Heart left ventricle (tissue), 16 donors: ENCODE measurements at places on chromosomes 11 and 22. TPM values are rescaled to one million over a fixed set of nuclear protein-coding genes. Genes with fewer than 3 reads are reported as not detected.

The USP2 gene
- 132 TPM for total RNA-seq

The C11orf86 gene
- not detected for total RNA-seq

The ZNF408 gene
- total RNA-seq = 7.1 TPM

The PRPF19 gene
- total RNA-seq = 50.7 TPM

The CNGA4 gene
- not detected for total RNA-seq

The OR10D3 gene
- not detected for total RNA-seq

The SLC17A6 gene
- total RNA-seq = not detected

GRCh38 chr11:16986434-16987204 is 27.6 kb downstream of the PLEKHA7 start:
- no peak for DNase-seq

GRCh38 chr22:17167486-17167885 is 8.4 kb upstream of the HDHD5 start:
- peak; percentile 70 for DNase-seq

- DNase-seq = no peak
Observed at GRCh38 chr11:133977067-133977677, 20.4 kb upstream of the IGSF9B start.

DNA sequence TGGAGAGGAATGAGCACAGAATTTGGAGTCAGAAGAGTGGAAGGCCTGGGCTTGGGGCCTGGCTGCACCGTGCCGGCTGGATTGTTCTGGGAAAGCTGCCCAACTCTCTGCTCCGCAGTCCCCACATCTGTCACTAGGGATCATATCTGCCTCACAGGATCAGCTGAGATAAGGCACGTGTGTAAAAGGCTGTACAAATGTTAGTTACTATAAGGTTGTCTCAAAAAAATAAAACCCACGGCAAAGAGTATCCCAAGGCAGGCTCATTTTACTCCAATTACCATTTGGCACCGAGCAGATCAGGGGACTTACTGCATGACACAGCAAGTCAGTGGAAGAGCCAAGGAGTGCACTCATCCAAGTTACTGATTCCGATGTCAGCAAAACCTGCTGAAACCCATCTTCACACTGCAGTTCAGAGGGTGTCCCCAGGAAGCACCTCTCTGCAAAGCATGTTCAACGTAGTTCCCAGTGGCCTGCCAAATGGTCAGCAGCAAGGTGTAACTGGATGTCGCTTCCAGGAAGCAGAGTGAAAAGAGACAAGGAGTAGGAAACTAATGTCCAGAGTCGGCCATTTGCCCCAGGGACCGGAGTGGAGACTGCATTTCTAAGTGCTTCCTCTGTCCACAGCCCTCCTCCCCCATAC is 18.1 kb upstream of the MRTFA start:
- DNase-seq = peak; percentile 57
